Stimulated activated CD4-positive, alpha-beta T cell treated with anti-CD3 and anti-CD28 coated beads, Interleukin-4, amount 100 ng/mL, for 48 hours (primary cell): ENCODE measurements at places on chromosomes 13 and 19.

- peak; percentile 27 for DNase-seq
These were observed 587 bp downstream of the S1PR4 start for GRCh38 chr19:3178973-3179738.

- DNase-seq, result no peak
These were observed 380.8 kb downstream of the NDFIP2 start for GRCh38 chr13:79861731-79862130.

DNA sequence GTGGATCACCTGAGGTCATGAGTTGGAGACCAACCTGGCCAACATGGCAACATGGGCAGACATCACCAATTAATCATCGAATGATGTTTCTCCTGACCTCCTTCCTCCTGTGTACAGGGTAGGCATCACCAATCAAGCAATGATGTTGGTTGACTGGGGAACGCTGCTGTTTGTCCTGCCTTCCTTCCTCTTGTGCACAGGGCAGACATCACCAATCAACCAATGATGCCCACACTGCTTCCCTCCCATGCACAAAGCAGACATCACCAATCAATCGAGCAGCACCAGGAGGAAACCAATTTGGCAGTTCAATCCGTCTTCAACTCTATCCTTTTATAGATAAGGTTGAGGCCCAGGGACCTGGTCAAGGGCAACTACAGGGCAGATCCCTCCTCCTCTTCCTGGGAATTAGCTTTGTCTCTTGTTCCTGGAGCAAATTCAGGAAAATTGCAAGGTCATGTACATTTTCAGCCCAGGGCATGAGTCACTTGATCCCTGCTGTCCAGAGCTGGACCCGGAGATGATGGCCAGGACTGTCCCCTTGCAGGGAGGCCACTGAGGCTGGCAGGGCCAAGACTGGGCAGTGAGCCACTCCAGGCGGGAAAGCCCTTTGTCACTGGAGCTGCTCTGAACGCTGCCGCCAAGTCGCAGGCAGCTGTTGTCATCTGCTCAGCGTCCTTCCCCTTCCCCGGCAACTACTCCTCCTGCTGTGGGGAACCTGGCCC lies 5.3 kb upstream of the CSNK1G2 start:
- no peak for DNase-seq

GRCh38 chr13:113152984-113153809 lies 5.3 kb upstream of the PROZ start:
- DNase-seq, result no peak

GRCh38 chr13:99559560-99559959 lies 58.3 kb downstream of the TM9SF2 start:
- no peak for DNase-seq

GRCh38 chr13:97892717-97893116 lies 60.8 kb upstream of the IPO5 start:
- no peak for DNase-seq

- DNase-seq, result no peak
These were observed 245.9 kb downstream of the ITGBL1 start for GRCh38 chr13:101698400-101698799.

DNA sequence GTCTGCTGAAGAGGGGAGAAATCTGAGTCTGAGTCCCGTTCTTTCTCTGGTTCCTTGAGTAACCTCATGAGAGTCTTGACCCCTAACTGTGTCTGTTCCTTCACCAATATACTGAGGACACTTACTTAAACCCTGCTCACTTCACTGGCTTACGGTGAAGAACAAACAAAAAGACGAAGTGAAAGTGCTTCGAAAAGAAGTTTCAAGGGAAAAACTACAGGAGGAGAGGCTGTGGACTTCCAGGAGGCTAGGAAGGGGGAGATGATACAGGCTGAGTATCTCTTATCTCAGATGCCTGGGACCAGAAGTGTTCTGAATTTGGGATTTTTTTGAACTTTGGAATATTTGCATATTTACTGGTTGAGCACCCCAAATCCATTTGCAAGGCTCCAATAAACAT lies 6.1 kb downstream of the SMG9 start:
- no peak for DNase-seq
